Stimulated activated CD4-positive, alpha-beta T cell treated with anti-CD3 and anti-CD28 coated beads, Interleukin-15, amount 100 ng/mL, for 48 hours (primary cell): ENCODE measurements at places on chromosomes 12 and 14.

GRCh38 chr12:131830914-131831571 lies 2.9 kb downstream of the MMP17 start:
- DNase-seq, result no peak

GRCh38 chr14:68322940-68323620 lies 469.8 kb downstream of the ZFP36L1 start:
- DNase-seq, result no peak

DNA sequence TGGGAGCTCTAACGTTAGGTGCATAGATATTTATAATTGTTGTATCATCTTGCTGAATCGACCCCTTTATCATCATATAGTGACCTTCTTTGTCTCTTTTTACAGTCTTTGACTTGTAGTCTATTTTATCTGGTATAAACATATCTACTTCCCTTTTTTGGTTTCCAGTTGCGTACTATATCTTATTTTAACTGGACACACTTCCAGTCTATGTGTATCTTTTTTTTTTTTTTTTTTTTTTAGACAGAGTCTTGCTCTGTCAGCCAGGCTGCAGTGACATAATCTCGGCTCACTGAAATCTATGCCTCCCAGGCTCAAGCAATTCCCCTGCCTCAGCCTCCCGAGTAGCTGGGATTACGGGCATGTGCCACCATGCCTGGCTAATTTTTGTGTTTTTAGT lies 41.9 kb upstream of the ZFP36L1 start:
- no peak for DNase-seq

- DNase-seq, result no peak
Measured at GRCh38 chr12:50252977-50253602, 30.2 kb downstream of the LIMA1 start.

DNA sequence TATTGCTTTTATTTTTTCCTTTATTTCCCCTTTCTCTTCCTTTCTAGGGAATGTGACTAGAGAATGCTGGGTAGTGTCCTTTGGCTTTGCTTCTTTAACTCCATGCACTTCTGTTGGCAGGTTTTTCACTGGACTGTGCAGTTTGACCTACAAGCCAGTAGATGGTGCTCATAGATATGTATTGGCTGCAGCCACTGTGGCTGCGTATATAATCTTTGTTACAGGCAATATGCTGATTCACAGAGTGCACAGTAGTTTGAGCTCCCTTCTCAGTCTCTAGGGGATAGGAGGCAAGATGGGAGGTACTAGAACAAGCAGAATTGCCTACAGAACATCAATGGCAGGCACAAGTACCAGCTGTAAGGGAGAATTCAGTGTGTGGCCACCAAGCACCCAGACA lies 503.5 kb downstream of the LRFN5 start:
- no peak for DNase-seq

GRCh38 chr14:44700694-44701093 lies 193.6 kb upstream of the FSCB start:
- DNase-seq, result no peak

GRCh38 chr14:101593411-101594238 lies 32.3 kb downstream of the DIO3 start:
- DNase-seq, result no peak

- DNase-seq, result no peak
Measured at GRCh38 chr12:31246470-31246850, 79.5 kb downstream of the SINHCAF start.

- DNase-seq, result no peak
Measured at GRCh38 chr12:110577864-110578693, 5.0 kb downstream of the PPTC7 start.

GRCh38 chr12:72307229-72307628 lies 35.1 kb downstream of the TRHDE start:
- no peak for DNase-seq

- DNase-seq, result no peak
Measured at GRCh38 chr14:85438481-85438942, 91.4 kb upstream of the FLRT2 start.

DNA sequence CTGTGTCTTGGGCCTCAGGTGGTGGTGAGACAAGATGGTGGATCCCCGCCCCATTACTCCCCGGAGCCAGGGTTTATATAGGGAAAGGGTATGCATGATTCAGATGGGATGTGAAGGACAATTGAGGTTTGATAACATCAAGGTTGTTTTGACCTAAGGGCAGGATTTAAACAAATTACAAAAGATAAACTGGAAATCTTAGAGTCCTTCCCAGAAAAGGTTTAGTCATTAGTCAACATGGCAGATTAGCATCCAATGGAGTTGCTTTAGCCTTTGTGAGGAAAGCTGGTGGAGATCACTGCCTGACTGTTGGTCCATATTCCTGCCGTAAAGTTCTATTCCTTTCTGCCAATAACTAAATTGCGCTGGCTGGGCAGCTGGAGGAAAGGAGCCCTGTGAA lies 15.6 kb upstream of the FRMD6 start:
- DNase-seq, result no peak

- DNase-seq, result peak; percentile 65
Measured at GRCh38 chr12:57452937-57453509, 2.1 kb upstream of the INHBE start.

GRCh38 chr14:51424041-51424440 lies 184.0 kb downstream of the TMX1 start:
- DNase-seq, result no peak

DNA sequence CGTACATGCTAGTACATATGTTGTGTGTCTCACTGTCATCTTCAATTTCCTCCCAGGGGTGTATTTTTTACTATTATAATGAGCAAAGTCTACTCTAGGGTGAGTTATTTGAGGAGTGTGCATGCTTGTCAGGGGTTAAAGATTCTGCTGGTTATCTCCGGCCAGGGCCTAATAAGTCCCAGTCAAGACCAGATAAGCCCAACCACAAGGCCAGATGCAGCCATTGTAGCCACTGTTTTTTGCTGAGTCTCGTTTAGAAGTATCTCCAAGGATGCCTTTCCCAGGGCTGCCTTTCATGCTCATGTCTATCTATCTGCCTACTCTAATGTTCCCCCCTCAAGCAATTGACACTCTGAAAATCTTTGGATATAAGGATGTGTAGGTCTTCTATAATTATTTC lies 300.5 kb downstream of the IPO8 start:
- DNase-seq, result no peak

GRCh38 chr14:102046337-102047278 lies 40.2 kb downstream of the HSP90AA1 start:
- no peak for DNase-seq

- DNase-seq, result no peak
Measured at GRCh38 chr14:59830338-59830734, 40.2 kb downstream of the RTN1 start.

GRCh38 chr14:71362920-71363584 lies 455.8 kb downstream of the PCNX1 start:
- no peak for DNase-seq

DNA sequence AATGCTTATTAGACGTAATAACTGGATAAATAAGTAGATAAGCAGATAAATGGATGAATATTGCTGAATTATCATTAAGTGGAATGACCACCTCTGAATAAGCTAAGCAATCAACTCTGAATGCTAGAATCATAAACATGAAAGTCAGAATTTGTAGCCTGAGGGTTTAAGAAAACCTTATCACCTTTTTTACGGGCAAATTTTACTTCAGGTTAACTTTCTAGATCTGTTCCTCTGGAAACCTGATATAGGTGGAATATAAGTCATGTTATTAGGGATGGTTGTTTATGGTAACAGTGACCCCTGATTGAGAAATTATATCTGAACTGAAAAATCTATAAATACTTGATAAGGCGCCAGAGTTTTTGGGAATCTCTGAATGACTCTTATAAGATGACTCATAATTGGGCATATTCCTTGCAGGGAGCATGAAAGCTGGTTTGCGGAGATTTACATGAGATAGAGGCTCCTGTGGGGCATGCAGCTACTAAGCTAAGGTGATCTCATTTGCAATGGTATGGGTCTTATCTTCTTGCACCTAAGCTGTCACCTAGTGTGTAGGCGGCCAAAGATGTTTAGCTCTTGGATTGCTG lies 12.1 kb downstream of the SPX start:
- DNase-seq, result no peak

DNA sequence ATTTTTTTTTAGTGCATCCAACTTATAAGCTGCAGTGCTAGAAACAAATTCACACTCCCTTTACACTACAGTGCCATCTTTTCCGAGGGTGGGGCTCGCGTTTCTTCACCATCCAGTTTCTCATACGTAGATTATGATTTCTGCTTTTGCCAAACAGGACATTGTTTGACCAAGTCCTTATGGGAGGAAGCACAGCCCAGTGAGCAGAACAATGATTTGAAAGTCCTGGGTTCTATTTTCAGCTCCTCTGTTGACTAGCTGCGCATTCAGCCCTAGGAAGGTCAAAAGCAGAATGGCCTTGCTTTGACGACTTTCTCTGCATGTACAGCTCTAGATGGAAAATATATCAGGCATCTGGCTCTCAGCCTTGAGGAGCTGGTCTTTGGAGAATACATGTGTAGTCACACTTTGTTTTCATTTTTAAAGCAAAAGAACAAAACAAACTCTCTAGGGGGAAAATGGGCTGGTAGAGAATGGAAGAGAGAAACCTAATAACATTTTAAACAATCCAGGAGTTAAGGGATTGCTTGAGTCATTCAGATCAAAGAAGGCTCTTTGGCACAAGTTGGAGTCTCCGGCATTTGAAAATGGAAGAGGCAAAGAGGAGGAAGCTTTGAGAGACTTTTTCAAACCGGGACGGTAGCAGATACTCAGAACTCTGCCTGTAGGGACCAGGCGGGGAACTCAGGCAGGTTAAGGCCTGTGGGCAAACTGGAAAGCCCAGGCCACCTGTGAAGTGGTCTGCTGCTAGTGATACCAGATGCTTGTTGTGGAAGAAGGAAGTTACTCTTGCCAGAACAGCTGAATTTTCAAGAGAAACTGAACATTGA lies 257.3 kb upstream of the PLEKHG7 start:
- DNase-seq, result no peak

GRCh38 chr12:4563336-4563735 lies 1.3 kb downstream of the DYRK4 start:
- DNase-seq, result no peak

- no peak for DNase-seq
Measured at GRCh38 chr14:58738876-58739275, 101.1 kb downstream of the DACT1 start.

DNA sequence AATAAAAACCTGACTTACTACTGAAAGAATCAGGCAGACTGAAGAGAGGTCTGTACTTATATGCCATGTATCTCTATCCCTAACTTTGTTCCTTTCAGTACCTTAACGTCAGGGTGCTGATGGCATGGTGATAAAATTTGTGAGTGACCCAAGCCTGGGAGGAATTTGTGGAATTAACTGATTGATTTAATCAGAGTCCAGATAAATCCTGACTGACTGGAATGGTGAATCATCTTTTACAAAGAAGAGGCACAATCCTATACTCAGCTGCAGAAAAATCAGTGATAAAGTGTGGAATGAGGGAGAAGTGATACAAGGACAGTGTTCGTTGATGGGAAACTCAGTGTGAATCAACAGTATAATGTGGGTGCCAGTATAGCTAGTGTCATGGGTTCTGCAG lies 3.7 kb downstream of the TDG start:
- no peak for DNase-seq

GRCh38 chr12:103566398-103566797 lies 20.7 kb upstream of the STAB2 start:
- DNase-seq, result no peak

DNA sequence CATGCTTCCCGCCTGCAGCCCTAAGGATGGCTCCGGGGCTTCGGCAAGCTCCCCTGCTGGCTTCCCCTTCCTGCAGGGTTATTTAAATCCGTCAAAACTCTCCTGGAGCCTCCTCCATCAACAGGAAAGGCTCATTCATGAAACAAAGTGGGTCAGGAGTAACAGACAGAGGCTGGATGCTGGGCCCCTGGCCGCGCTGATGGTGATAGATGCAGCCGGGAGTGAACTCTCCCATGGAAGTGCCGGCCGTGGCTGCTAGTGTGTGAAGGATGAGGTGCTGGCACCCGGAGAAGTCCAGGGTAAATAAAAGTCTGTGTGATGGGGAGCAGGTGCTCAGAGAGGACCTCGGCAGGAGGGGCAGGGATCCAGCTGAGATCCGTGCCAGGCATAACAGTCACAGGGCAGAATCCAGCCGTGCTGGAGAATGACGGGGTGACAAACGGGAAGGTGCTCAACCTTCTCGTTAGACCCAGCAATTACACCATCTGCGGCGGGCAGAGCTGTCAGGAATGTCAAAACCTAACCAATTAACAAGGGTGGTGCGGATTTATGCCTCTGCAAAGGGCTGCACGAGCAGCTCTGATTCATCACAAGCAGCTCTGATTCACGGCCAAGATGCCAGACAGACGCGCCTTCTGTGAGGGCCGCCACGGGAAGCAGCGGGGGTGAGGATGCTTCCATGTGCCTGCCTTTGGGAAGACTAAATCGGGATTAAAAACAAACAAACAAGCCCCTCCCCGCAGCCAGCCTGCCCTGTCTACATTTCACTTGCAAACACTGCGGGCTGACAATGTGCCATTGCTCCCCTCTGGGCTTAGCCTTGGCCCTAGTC lies 55.6 kb downstream of the SYNE3 start:
- DNase-seq, result no peak

GRCh38 chr12:92656911-92657310 lies 45.9 kb upstream of the PLEKHG7 start:
- DNase-seq, result no peak

- no peak for DNase-seq
Measured at GRCh38 chr14:92416544-92416943, 93.6 kb downstream of the SLC24A4 start.

DNA sequence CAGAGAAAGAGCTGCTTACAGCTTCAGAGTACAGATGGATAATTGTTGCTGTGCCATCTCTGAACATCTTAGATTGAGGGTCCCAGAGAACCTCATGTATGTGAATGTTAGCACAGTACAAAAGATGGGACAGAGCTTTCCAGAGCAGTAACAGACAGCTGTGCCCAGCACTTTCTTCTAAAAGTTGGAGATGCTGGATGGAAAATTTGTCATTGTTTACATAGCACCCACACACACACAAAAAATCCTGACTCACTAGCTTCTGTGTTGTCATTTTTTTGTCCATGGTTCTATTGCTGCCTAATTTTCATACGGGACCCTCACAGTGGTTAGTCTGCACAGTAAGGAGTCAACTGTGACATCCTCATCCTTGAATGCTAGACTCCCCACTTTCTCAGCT lies 374.7 kb downstream of the DIO2 start:
- DNase-seq, result no peak

GRCh38 chr12:113236539-113237399 lies 15.5 kb downstream of the TPCN1 start:
- DNase-seq, result no peak
